ENCODE measurements at places on chromosomes 7 and 10. TPM values are rescaled to one million over a fixed set of nuclear protein-coding genes. Genes with fewer than 3 reads are reported as not detected.

DNA sequence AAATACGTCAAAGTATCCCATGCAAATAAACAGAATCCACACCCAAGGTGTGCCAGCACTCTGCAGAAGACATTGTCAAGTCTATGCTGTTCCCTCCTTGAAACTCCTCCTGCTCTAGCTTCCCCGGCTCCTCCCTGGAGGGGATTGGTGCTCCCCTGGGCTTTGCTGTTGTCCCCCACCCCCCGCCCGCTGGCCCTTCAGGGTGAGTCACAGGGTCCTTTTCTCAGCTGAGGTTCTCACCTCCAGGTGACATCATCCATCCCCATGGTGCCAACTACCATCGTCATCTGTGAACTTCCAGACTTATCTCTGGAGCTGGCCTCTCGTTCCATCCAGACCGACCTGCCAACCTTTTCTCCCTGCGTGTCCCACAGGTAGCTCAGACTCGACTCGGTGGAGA lies 77.0 kb downstream of the ITIH5 start:
- no peak for DNase-seq

DNA sequence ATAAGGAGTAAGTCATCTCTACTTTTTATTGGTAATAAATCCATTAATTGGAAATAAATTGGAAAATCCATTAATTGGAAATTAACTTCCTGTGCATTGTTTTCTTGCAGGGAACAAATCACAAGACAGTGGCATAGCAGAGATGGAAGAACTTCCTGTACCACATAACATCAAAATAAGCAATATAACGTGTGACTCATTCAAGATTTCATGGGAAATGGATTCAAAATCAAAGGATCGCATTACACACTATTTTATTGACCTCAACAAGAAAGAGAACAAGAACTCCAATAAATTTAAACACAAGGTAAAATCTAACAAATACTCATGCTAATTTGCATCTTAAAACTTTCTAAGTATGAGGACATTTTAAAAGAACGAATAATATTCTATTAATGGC lies 57.8 kb downstream of the PHYHIPL start:
- peak; percentile 9 for DNase-seq

DNA sequence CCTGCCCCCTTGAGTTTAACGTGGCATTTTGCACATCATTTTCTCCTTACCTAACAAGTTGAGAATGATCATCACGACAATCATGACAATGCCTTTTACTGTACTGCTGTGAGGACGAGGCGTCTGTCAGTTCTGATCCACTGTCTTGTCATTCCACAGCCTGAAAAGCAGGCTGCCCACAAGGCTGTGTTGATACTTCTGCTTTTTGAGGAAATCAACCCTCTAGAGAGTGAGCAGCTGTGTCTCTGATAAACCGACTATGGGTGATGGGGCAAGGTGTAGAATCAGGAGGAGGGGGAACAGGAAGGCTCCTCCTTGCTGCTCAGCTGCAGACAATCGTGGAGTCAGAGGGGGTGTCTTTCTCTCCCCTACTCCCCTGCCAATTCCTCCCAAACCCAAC lies 30.6 kb upstream of the C10orf120 start:
- DNase-seq, result no peak

- DNase-seq, result no peak
These were observed at the start of gene LLCFC1 for GRCh38 chr7:142939226-142939910. Gene LLCFC1 (plus strand): TSS chr7:142939484. CDS start chr7:142939622, 138 bp downstream.

GRCh38 chr7:127890726-127891125 lies 140.5 kb downstream of the LRRC4 start:
- DNase-seq, result peak; percentile 67

- no peak for DNase-seq
These were observed 77.5 kb upstream of the YAE1 start for GRCh38 chr7:39488467-39489393.

DNA sequence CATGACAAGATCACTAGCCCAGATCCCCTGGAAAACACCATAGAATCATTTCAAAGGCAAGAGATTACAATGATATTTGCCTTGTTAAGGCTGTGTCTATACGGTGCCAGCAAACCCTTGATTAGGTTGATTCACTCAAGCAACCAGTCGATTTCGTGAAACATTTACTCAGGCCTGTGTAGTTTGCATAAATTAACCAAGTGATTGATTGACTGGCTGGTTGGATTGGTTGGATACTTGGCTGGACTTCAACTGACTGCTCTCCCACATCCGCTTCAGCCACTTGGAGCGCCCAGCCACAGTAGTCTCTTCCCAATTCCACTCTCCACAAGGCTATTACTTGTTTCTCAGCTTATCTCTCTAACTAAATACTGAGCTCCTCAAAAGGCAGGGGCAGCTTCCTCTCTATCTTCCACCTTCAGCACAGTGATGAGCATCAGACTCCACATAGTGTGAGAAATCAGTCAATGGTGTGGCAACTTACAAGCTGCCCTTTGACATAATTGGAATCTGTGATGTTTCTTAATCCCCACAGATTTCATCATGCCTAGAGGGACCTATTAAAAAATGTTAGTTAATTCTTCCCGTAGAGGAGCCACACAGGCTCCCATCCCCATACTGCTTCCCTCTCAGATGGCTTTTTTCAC lies 217.4 kb downstream of the GRM8 start:
- peak; percentile 94 for DNase-seq

- DNase-seq, result peak; percentile 85
These were observed 42.2 kb upstream of the PDGFA start for GRCh38 chr7:561631-562373.

DNA sequence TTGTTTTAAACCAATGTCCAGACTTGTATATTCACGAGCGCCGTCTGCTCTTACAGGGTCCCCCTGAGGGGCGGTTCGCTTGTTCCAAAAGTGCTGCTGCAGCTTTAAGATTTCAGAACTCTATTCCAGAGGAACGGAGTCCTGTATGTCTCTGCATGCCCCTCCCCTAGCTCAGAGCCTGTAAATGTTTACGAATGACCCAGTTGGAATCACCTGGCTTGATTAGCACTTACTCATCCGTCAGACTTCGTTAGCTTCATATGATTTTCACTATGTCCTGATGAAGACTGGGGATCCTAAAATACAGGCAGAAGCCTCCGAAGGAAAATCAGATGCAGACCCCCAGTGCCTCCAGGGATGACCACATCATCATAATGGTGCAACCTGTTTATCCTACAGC lies 4.5 kb upstream of the CHST15 start:
- no peak for DNase-seq

DNA sequence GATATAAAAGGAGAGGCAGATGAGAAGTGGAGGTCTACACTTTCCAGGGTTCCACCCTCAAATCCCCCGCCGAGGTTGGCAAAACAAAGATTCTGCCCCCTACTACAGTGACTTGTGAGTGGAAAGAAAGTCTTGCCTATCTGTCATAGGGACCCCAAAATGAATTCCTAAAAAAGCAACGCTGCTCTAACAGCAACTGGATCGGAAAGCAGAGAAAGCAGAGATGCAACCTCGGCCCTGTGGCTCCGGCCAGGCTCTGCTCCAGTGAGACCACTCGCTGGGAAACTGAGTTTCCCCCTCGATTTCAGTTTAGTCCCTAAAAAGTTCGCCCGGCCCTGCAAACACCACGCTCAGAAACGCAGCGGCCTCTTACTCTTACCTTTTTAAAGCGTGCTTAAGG lies 297.9 kb upstream of the NFE2L3 start:
- DNase-seq, result no peak

- no peak for DNase-seq
These were observed 9.1 kb upstream of the DENND2A start for GRCh38 chr7:140649556-140650205.

GRCh38 chr10:69681436-69681835 lies 51.4 kb downstream of the FAM241B start:
- DNase-seq, result no peak

DNA sequence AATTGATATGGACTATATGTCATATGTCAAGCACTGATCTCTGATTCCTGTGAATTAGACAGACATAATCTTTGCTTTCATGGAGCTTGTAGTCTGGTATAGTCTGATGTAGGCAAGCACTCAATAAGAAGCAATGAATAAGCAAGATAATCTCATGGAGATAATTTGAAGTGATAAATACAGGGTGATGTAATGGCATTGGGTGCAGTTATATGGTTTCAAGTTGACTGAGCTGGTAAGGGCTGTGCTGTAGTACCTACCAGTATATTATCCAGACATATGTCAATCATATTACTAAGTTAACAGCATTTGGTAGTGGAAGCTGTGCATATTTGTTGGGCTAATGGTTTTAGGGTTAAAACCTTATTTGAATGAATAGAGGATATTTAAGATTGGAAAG lies 117.5 kb upstream of the PRPS1L1 start:
- DNase-seq, result no peak

DNA sequence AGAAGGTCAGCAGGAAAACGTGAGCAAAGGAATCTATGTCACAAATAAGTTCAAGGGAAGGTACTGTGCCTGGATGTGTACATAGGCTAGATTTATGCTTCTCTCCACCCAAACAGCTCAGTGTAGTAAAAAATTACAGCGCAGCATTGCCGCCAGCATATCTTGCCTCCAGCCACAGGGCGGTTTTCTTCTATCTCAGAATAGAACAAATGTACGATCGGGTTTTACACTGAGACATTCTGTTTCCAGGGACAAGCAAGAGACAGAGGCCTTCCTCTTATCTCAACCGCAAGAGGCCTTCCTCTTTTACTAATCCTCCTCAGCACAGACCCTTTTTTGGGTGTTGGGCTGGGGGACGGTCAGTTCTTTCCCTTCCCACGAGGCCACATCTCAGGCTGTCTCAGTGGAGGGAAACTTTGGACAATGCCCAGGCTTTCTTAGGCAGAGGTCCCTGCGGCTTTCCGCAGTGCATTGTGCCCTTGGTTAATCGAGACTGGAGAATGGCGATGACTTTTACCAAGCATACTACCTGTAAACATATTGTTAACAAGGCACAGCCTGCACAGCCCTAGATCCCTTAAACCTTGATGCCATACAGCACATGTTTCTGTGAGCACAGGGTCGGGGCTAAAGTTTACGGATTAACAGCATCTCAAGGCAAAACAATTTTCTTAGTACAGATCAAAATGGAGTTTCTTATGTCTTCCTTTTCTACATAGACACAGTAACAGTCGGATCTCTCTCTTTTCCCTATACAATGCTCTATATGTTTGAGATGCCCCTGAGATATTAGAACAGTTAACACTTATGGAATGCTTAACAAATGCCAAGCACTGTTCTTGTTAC lies 11.6 kb upstream of the ABHD11 start:
- DNase-seq, result no peak

DNA sequence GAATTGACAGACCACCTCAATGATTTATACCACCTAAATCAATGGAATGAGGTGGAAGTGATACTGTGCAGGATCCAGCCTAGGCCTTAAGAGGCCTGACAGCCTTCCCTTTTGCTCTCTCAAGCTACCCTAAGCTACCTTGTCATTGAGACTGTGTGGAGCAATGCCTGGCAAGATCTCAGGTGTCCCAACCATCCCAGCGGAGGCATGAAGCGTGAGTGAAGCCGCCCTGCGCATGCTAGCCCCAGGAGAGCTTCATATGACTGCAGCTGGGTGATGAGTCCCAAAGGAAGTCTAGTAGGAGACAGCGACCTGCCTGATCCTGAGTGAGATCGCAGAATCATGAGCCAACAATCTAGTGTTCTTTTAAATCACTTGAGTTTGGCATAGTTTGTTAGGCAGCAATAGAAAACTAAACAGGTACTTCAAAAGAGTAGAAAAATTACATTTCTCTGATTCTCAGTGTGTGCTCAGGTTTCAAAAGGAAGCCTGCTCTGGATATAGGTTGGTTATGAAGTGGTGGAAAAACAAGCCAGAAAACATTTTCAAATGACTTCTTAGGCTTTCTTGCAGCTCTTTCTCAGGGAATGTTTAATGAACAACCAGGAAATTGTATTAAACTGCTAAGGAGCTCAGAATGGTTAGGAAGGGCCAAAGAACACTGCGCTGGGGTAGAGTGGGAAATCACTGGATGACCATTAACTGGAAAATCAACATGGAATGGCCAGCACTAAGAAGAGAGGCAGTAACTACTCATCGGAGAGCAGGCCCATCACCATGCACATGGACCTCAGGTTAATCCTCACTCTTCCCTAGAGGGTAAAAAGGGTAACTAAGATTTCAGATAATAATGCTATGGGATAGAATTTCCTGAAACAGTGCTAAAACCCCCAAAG lies 535.2 kb downstream of the PHTF2 start:
- peak; percentile 36 for DNase-seq

GRCh38 chr10:22851865-22852239 lies 76.0 kb upstream of the ARMC3 start:
- no peak for DNase-seq

- DNase-seq, result no peak
These were observed 19.8 kb upstream of the SLC29A3 start for GRCh38 chr10:71299071-71299785.

GRCh38 chr10:132984801-132985545 lies 42.6 kb upstream of the CFAP46 start:
- DNase-seq, result no peak

- peak; percentile 10 for DNase-seq
These were observed 33.3 kb downstream of the SNX13 start for GRCh38 chr7:17907014-17907413.

- peak; percentile 44 for DNase-seq
These were observed 153.1 kb downstream of the TRIL start for GRCh38 chr7:28804990-28805389.

GRCh38 chr7:26006426-26006825 lies 145.6 kb upstream of the NFE2L3 start:
- no peak for DNase-seq

DNA sequence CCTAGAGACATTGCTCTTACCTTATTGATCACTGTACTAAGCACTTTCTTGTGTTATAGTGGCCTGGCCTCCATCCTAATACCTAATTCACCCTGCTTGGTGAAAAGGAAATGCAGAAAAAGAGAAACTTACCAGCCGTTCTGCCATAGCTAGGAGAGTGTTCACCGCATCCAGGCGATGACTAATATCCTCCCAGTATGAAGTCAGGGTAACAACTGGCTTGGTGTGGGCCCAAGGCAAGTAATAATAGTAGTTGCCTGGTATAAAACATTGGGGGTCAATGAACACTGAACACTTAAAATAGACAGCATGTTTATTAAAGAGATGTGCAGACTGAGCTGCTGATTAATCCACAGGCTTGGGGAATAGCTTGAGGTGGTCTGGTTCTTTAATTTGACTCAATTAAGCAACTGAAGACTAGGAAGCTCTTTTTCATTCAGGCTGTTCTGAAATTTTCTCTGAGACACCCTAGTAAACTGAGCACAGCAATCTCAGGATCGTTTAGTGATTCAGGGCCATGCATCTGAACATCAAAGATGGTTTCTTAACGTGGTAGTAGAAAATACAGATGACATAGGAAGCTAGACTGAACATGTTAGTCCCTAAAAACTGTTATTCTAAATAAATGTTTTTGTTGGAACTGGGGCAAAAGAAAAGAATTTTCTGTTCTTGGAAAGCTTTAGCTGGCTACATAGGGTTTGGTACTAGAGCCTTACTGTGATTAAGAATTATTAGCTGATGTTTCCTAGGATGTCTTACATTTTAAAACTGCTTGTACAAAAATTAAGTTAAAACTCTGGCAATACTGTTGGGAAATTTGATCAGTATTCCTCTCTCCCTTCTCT lies 102.2 kb downstream of the MYOF start:
- DNase-seq, result peak; percentile 81

C1GALT1 gene
- total RNA-seq, result 59.0 TPM

NANOS1 gene
- total RNA-seq, result 2.5 TPM

CDHR1 gene
- 108 TPM for total RNA-seq

POP7 gene
- total RNA-seq, result 21.1 TPM

CPEB3 gene
- total RNA-seq, result 1.8 TPM

NXPH1 gene
- total RNA-seq, result not detected

POLR1F gene
- total RNA-seq, result 33.9 TPM

ZNF12 gene
- total RNA-seq, result 15.8 TPM

HOXA4 gene
- total RNA-seq, result 0.17 TPM

TMEM273 gene
- not detected for total RNA-seq

OR6B1 gene
- total RNA-seq, result not detected

PDE1C gene
- 2.3 TPM for total RNA-seq
